Activated CD8-positive, alpha-beta memory T cell treated with anti-CD3 and anti-CD28 coated beads, Interleukin-2, amount 50 U/mL, for 4 hours (primary cell): ENCODE measurements at places on chromosomes 5 and 9.

DNA sequence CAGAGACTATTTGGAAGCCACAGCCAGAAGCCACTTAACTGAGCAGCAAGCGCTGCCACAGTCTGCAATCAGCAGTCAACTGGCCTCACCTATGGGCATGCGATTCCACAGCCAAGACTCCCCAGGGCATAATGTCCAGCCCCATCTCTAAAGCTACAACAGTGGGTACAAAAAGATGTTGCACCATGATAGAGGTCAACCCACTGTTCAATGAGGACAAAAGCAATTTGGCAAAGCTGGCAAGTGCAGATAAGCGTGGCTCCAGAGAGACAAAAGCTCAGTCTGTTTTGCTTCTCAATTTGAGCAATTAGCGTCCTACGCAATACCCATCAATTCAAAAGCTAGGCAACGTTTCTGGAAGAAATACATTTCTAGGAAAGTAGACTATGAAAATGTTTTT is 3.2 kb downstream of the TAS2R1 start:
- no peak for DNase-seq

GRCh38 chr5:135944967-135945560 is 9.7 kb downstream of the LECT2 start:
- DNase-seq: no peak

DNA sequence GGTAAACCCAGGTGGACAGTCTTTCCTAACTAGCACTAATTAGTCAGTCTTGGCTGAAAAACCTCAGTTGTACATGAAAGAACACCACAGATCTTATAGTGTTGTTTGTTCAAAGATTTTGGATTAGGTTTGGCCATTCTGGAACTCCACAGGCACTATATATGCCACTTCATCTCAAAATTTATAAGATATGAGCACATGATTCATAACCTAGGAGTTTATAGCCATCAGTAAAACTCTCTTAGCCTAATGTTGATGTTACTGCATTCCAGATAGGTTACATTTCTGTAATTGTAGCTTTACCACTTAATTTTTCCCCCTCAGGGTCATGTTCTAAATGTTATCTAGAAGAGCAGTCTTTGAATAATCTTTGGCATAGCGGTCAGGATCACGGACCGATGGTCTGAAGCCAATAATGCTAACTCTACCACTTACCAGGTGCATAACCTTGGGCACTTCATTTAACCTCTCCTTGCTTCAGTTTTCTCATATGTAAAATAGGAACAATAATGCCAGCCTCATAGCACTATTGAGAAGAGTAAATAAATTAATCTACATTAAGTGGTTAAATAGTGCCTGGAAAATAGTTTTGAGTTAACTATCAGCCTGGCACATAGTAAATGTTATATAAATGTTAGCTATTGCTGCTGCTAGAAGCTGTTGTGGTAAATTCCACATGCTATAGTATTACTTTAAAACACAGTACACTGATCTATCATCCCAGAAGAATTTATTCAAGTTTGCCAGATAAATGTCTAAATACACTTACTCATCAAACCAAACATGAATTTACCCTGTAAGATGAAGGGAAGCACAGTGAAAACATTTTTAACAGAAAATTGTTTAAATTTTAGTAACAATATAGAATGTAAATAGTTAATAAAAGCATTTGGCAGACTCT is 743.9 kb downstream of the NR2F1-AS1 start:
- no peak for DNase-seq

DNA sequence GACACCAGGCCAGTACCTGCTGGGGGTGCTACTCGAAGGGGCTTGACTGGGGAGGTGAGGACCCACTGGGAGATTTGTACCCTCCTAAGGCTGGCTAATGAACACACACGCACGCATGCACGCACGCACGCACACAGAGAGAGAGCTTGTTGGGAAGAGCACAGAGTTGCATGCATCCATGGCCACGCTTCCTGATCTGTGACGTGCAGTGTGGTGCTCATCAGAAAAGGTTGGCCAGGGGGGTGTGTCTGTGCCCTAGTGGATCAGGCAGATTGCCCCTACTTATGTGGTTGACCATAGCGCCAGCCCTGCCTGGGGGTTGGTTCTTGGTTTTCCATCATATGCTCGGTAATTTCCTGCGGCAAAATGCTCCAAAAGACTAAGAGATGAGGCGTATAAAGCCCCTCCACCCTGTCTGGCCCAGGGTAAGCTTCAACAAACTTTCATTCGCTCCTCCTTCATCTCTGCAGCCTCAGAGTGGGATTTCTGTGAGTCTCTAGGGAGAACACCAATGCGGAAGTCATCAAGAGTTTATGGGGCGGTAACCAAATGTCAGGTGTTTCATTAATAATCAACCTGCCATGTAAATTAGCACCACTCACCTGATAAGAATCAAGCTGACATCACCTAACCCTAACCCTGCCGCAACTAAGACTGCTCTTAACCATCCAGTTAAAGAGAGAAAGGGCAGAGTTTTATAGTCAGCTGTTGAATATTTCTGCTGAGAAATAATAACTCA is 8.0 kb upstream of the GFI1B start:
- DNase-seq: no peak

DNA sequence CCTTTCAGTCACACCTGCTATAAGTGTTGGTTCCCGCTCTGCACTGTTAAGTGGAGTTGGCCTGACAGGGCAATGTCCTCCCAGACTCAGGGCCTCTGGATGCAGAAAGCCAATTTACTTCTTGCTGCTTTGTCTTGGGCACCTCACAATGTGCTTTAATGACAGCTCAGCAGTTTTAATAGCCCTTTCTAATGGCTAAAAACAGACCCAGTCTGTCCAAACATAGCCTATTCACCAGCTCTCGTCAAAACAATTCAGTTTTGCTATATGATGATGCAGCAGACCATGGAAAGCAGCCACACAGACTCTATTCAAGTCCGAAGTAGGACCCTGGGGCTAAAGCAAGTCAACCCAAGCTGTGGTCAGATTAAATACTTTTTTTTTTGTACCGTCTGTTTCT is 529.1 kb upstream of the SEMA6A start:
- no peak for DNase-seq

GRCh38 chr9:69815313-69815712 is 5.3 kb upstream of the CFAP95 start:
- DNase-seq: no peak

GRCh38 chr5:157198277-157198986 is 17.8 kb downstream of the ITK start:
- DNase-seq: peak; percentile 66

- no peak for DNase-seq
Measured at GRCh38 chr9:116102596-116102995, 51.0 kb upstream of the PAPPA start.

- no peak for DNase-seq
Measured at GRCh38 chr5:178319541-178320041, 87.0 kb upstream of the PHYKPL start.

DNA sequence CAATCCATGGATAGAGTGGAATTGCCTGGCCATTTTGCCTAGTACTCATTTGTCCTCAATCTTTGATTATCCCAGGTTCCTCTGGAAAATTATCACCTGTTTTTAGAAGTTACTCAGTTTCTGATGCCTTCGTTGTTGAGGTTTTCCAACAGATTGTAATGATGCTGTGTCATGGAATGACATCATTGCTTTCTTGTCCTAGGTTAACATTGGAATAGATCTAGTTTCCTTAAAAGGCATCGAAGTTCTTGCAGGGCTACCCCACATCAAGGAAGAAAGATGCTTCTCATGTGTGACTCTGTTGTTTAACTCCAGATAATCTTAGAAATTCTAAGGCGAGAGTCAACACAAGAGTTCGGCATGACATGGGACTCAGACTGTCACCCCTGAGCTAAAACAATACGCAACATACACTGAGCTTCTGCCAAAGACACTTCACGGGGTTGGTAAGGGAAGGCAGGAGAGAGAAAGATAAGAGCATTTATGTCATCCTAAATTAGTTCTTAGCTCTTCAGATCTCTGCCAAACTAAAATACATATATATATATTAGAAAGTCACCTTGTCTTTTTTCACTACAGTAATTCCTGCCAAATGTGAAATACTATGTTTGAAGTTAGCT is 293.2 kb upstream of the WWC1 start:
- no peak for DNase-seq

DNA sequence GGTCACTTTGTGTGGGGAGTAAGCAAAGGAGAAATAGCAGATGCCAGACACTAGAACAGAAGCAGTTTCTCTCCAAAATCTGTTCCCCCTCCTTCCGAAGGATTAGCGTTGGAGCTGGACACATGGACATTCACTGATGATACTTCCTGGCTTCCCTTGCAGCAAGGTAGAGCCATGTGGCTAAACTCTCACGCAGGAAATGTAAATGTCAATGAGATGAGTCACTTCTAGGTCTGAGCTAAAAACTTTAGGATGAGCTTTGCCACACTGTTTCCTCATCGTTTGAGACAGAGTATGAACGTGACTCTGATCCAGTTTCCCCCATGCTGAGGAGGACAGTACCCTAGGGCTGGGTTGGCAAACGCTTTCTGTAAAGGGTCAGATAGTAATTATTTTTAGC is 5.1 kb downstream of the BHMT2 start:
- DNase-seq: no peak
